ENCODE measurements at places on chromosomes 6 and 20.

- H3K36me3 ChIP-seq, result no peaks in the 10 kb centered on the region
- no peaks in the 10 kb centered on the region for H3K27me3 ChIP-seq
- H3K4me1 ChIP-seq, result no peaks in the 10 kb centered on the region
Measured at GRCh38 chr20:8413691-8414090, 281.6 kb downstream of the PLCB1 start.

DNA sequence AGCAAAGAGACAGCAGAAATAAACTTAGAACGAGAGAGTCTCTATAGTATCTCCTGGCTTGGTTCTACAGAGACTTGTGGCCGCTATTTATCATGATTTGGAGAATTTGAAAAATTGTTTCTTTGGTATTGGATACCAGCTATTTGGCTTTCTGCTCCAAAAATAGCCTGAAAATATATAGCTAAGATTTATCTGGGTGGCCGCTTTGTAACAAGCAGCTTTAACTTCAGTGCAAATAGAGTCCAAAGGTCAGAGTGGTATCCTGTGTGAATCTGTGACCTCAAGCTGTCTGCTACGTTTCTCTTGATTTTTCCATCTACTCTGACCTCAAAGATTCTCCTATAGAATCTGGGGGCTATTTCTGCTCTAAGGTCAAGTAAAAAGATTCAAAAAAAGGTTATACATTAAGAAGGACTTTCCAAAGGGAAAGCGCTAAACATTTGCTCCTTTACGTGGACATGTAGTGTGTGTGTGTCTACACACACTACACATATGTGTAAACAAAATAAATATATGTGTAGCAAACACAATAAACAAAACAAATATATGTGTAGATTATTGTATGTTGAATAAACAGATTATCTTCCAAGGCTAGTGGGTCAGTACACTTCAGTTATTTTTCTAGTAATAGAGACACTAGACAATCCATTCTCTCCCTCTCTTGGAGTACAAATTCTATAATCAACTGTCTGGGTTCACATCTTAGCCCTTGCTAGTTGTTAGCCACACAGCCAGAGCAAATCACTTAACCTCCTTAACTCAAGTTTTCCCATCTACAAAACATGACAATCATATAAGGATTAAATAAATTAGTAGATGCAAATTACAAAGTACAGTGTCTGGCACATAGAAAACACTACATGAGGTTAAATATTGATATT is 40.8 kb downstream of the CHD6 start:
- H3K4me1 ChIP-seq, result peaks cover 7% of the 10 kb centered on the region
- H3K27ac ChIP-seq, result no peak overlapping the region
- DNase-seq, result no peak
- H3K27me3 ChIP-seq, result no peaks in the 10 kb centered on the region
- no peak overlapping the region for H3K4me3 ChIP-seq
- H3K36me3 ChIP-seq, result no peaks in the 10 kb centered on the region

- no peaks in the 10 kb centered on the region for H3K36me3 ChIP-seq
- H3K27me3 ChIP-seq, result no peaks in the 10 kb centered on the region
- peaks cover 7% of the 10 kb centered on the region for H3K4me1 ChIP-seq
- peak; percentile 49 for DNase-seq
- H3K4me3 ChIP-seq, result peak overlapping the region; percentile 60
Measured at GRCh38 chr6:169789944-169790927, 38.8 kb downstream of the ERMARD start.

DNA sequence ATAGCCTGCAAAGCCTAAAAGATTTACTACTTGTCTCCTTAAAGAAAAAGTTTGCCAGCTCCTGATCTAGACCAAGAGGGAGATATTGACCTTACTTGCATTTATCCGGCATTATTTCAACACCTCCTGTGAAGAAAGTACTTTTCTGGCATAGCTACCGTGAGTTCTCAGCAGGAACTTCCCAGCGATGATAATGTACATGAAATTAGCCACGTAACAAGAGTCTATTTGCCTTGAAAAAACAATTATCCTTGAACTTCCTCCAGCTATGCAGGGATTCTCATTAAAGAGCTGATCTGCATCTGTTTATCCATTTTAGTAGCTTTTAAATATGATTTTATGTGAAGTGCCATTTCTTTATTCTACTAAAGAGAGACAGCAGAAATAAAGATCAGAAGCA is 41.7 kb downstream of the ALDH5A1 start:
- H3K4me1 ChIP-seq, result no peaks in the 10 kb centered on the region
- no peak for DNase-seq
- H3K27me3 ChIP-seq, result no peaks in the 10 kb centered on the region

DNA sequence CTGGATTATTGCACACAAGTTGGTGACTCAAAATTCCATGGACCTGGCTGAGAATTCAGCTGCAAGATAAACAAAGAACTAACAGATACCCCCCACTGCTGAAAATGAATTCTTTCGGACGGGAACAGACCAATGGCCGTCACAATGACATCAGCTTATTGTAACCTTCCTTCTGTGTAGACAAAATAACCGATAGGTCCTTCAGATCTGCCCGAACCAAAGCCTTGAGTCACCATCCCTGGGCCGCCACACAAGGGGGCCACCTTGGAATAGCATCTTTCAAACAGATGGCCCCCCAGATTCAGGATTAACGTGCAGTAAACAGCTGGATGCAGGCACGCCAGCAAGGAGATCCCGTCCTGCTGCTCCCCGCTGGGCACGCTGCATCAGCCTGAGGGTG is 214.0 kb upstream of the EXOC2 start:
- no peaks in the 10 kb centered on the region for H3K27me3 ChIP-seq
- H3K27ac ChIP-seq, result no peak overlapping the region
- DNase-seq, result no peak
- H3K4me3 ChIP-seq, result no peak overlapping the region

DNA sequence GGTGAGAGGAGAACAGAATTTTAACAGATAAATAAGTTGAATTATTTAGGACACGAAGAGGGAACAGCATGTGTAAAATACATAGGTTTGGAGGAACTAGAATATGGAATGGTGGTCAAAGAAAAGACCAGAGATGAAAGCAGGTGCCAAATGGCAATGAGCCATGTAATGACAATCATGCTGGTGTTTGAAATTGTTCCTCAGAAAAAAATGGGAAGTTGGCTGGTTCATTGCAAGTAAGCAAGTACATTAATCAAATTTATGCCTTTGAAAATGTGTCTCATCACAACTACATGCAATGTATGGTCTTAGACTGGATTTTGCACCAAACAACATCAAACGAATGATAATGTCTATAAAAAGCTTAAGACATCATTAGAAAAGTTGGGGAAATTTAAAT is 83.3 kb downstream of the SPTLC3 start:
- DNase-seq, result no peak
- H3K4me3 ChIP-seq, result no peak overlapping the region
- no peaks in the 10 kb centered on the region for H3K4me1 ChIP-seq

DNA sequence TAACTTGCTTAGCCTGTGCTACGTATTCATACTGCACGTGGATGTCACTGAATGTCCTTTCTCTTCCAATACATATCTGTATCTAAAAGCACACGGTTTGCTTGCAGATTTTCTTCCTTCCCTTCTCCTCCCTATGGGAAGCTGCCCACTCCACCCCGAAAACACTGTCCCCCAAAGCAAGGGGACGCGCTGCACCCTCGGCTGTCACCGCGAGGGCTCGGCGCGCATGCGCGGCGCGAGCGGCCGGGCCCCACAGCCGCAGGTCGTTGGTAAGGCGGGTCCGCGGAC is 659 bp downstream of the TMX4 start:
- H3K27me3 ChIP-seq, result no peaks in the 10 kb centered on the region
- H3K27ac ChIP-seq, result peak overlapping the region; percentile 90
- peaks cover 18% of the 10 kb centered on the region for H3K4me1 ChIP-seq
- no peaks in the 10 kb centered on the region for H3K36me3 ChIP-seq
- peak; percentile 63 for DNase-seq

- H3K27me3 ChIP-seq, result no peaks in the 10 kb centered on the region
- H3K36me3 ChIP-seq, result peaks cover 37% of the 10 kb centered on the region
- H3K27ac ChIP-seq, result peak overlapping the region; percentile 99
- DNase-seq, result peak; percentile 60
Measured at GRCh38 chr6:31270788-31271640, 878 bp downstream of the HLA-C start.

All from effector memory CD4-positive, alpha-beta T cell (primary cell).